ENCODE measurements at places on chromosomes 13 and 19.

- no peak for DNase-seq
Observed at GRCh38 chr13:63107179-63107943, 1691.7 kb upstream of the PCDH20 start.

- no peak for DNase-seq
Observed at GRCh38 chr13:80814541-80814940, 473.6 kb upstream of the SPRY2 start.

- DNase-seq: no peak
Observed at GRCh38 chr19:40321076-40321475, 27.1 kb downstream of the C19orf47 start.

- DNase-seq: no peak
Observed at GRCh38 chr13:33953203-33953602, 135.3 kb downstream of the RFC3 start.

- DNase-seq: no peak
Observed at GRCh38 chr13:112626761-112627160, 38.8 kb upstream of the TUBGCP3 start.

DNA sequence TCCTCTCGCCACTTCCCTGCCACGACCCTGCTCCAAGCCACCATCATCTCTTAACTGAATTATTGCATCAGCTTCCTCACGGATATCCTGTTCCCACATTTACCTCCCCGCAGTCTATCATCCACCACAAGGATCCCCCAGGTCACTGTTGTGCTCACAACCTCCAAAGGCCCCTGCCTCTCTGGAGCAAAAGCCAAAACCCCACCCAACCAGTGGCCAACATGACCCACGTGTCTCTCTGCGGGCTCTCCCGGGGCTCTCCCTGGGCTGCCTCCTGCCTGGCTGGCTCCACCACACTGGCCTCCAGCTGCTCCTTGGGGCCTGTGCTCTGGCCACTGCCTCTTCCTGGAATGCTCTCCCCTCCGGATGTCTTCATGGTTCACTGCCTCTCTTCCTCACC, 809.3 kb downstream of the UQCRFS1 start:
- no peak for DNase-seq

DNA sequence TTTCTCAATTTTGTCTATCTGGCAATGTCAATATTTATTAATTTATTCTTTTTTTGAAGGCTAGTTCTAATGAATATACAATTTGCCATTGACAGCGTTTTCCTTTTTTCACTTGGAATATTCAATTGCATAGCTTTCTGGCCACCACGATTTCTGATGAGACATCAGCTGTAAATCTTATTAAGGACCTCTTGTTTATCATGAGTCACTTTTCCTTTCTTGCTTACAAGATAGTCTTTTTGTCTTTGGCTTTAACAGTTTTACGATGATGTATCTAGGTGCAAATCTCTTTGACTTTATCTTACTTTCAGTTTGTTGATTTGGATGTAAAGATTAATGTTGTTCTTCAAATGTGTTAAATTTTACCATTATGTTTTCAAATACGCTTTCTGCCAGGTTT, 991.6 kb upstream of the SLC10A2 start:
- DNase-seq: no peak

DNA sequence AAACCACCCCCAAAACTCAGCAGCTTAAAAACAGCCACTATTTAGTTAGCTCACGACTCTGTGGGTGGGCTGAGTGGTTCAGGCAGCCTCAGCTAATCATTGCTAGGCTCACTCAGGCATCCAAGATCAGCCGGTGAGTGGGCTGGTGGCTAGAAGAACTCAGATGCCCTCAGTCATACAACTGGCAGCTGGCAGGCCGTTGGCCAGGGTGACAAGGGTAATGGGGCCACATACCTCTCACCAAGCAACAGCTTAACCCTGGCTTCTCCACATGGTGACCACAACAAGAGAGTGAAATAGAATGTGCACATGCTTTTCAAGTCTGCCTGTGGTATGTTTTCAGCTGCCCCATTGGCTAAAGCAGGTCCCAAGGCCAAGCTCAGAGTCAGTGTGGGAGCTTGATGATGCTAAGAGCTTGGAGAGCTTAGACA, 435.4 kb upstream of the TSHZ3 start:
- DNase-seq: no peak

DNA sequence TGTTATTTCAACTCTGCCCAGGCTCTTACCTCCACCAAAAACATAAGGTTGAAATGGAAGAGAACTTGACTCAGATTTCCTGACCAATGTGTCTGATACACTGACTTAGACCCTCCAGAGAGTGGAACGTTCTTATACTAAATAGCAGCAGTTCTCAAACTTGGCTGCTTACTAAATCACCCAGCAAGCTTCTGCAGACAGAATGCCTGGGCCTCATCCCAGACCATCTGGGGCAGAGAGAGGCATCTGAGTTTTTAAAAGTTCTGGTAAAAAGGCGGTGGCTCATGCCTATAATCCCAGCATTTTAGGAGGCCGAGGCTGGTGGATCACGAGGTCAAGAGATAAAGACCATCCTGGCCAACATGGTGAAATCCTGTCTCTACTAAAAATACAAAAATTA, 46.3 kb downstream of the NEK5 start:
- DNase-seq: no peak

- DNase-seq: no peak
Observed at GRCh38 chr19:6415591-6416190, 8.9 kb downstream of the KHSRP start.

DNA sequence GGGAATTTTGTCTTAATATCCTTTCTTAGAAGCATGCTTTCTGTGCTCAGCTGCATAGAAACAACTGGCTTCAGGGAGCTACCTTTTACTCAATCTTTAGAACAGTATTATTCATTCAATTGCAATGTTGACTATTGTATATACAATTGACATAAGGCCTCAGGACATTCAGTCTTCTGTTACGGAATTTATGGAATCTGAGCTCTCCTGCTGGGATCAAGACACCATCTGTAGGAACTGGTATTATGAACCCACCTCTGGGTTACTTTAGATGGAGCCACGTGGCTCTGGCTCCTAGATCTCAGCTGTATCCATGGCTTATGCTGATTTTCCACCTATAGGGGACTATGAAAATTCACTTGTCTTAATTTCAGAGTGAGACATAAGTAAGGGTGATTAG, 716.2 kb upstream of the GPC6 start:
- DNase-seq: no peak

GRCh38 chr13:99686157-99686572, 184.9 kb downstream of the TM9SF2 start:
- no peak for DNase-seq

GRCh38 chr13:35714121-35714520, 237.6 kb upstream of the MAB21L1 start:
- DNase-seq: peak; percentile 42

GRCh38 chr13:44140888-44141724, 232.5 kb upstream of the SERP2 start:
- DNase-seq: no peak

DNA sequence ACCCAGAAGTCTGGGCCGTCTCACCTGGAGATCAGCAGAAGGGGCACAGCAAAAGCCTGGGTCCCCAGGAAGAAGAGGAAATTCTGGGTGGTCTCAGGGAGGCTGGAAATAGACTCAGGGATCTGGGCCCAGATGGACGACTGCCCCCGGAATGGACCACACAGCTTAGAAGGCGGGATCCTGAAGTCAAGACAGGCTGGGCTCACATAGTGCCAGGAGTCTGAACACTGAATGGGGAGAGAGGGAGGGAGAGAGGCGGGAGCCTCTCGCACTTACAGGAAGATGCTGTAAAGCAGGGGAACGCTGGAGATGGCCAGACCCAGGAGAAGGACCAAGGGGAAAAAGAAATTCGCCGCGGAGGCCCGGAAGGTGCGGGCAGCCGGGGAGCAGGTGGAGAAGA, 1.3 kb upstream of the LENG1 start:
- DNase-seq: no peak

DNA sequence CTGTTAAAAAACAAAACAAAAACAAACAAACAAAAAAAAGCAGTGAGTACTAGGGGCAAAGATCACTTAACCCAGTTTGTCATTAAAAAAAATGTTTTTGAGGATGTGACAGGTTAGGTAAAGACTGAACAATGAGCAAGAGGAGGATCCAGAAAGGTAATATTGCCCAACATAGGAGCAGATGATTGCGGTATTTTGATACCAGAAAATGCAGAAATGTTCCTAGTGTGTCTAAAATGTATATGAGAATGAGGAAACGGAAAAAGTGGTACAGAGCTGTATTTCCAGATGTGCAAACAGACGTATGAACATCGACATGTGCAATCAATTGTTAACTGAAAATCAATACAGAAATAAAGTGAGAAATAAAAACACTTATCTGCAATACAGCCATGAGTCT, 4.9 kb upstream of the LILRA4 start:
- DNase-seq: no peak
